ENCODE measurements at places on chromosomes 5 and 9.
A peak's percentile ranks its signal among the peaks of the same experiment; 100 is the strongest.

DNA sequence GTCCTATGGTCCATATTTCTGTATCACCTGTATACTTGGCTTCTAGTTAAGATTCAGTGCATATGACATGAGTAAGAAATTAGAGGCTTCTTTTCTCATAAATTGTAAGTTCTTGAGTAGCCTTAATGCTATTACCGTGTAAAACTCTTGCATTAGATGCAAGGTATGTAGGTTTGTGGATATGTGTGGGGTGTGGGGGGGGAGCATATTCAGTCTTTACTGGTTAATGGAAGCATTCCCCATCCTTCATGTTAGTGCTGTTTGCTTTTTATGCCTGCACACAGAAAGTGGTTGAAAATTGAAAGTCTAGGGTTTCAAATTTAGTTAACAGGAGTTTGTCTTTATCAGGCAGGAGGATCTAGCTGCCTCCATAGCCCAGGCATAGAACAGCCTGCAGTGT, 16.1 kb downstream of the RAI14 start:
- DNase-seq, result no peak

GRCh38 chr5:149837680-149838269, 106.8 kb downstream of the PDE6A start:
- no peak for DNase-seq

DNA sequence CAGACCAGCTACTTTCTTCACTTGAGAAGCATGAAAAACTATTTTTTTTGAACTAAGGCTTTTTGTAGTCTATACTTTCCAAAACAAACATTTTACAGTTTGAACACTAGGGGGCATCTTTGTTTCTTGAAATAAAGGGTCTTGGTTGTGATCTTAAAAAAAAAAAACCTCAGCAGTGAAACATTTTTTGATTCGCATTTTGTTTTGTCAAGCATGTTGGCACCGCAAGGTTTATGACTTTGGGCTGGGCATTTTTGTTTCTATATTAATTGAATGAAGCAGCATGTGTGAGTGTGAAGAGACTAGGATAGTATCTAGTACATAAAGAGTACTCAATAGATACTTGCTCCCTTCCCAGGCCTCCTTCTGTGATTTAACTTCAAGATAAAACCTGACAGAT, 31.6 kb upstream of the ACOT12 start:
- DNase-seq, result peak; percentile 62

GRCh38 chr5:15243301-15244020, 256.5 kb upstream of the FBXL7 start:
- DNase-seq, result no peak

DNA sequence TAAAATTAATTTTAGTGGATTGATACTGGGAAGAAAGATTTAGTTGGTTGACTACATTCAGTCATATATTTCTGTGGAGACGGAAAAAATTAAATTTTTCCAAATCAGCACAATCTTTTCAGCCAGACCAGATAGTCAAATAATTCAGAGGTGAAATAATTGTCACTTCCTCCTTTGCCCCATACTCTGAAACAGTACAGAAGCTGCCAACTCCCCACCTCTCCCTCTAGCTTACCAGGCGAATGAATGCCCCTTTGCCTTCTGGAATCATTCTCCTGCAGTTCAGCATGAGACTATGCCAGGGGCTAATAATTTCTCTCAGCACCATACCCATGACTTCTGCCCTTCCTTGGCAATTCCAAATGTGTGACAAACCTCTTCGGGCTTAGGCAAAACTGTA, 43.5 kb downstream of the EBF1 start:
- DNase-seq, result no peak

- DNase-seq, result no peak
Observed at GRCh38 chr5:570446-570845, 41.7 kb upstream of the CEP72 start.

DNA sequence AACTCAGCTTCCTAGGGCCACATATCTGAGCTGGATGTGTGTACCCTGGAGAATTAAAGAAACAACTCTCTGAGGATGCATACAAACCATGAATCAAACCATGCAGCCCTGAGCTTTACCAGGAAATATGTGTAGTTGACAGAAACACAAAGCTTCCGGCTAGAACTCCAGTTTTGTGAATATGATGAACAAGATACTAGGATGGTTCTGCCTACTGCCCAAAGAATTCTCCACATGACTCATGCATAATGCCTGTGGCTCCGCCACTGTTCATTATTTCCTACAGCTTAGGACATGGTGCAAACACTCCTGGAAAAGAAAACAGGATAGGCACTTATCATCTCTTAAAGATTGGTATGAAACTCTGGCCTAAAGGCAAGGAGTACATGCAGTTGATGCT, 343.4 kb downstream of the DNAH5 start:
- no peak for DNase-seq

GRCh38 chr9:98927724-98928123, 16.0 kb upstream of the COL15A1 start:
- no peak for DNase-seq

DNA sequence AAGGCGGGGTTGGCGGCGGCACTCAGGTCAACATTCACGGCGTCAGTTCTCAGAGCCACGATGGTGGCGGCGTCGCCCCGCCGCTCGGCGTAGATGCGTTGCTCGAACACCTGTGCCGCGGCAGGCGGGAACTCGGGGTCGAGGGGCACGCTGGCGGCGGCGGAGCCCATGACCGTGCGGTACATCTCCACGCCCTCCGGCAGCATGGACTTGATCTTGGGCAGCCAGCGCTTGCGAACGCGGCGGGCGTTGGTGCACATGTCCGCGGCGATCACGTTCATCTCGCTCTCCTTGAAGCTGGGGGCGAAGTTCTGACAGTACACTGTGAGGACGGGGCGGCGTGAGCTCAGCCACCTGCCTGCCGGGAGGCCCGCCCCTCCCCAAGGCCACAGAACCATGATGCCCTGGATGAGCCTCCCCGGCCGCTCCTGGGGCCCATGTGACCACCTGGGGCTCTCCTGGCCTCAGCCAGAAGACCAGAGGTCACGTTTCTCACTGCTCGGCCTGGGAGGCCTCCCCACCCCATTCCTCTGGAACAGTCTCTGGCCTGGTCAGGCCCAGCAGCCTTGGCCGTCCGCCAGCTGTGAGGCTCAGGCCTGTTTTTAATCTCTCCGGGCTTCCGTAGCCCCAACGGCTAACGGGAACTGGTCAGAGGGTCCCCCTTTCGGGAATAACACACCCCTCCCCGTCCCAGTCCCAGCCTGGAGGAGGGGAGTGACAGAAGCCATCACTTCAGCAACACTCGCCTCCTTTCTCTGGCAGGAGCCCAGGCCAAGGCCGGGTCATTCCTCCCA, 50.7 kb upstream of the UBAC1 start:
- no peak for DNase-seq

GRCh38 chr5:91133183-91133582, 249.9 kb downstream of the ARRDC3 start:
- DNase-seq, result no peak

DNA sequence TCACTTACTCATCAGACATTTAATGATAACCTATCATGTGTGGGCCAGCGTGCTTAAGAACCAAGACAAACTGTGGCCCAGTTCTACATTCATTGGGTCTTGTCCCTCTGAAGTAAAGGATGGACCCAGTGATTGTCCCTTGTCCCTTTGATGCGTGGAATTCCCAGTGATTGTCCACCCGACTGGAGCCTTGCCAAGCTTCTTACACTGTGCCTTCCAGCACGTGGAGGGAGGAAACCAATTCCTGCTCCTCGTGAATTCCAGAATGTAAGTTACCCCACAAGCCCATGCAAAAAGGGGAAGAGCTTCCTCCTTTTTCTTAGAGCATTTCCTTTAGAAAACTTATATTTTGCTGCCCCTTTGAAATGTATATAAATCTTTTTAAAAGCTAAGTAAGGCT, 7.9 kb downstream of the CKMT2 start:
- DNase-seq, result no peak

GRCh38 chr5:179275941-179276837, 69.1 kb downstream of the ADAMTS2 start:
- no peak for DNase-seq

DNA sequence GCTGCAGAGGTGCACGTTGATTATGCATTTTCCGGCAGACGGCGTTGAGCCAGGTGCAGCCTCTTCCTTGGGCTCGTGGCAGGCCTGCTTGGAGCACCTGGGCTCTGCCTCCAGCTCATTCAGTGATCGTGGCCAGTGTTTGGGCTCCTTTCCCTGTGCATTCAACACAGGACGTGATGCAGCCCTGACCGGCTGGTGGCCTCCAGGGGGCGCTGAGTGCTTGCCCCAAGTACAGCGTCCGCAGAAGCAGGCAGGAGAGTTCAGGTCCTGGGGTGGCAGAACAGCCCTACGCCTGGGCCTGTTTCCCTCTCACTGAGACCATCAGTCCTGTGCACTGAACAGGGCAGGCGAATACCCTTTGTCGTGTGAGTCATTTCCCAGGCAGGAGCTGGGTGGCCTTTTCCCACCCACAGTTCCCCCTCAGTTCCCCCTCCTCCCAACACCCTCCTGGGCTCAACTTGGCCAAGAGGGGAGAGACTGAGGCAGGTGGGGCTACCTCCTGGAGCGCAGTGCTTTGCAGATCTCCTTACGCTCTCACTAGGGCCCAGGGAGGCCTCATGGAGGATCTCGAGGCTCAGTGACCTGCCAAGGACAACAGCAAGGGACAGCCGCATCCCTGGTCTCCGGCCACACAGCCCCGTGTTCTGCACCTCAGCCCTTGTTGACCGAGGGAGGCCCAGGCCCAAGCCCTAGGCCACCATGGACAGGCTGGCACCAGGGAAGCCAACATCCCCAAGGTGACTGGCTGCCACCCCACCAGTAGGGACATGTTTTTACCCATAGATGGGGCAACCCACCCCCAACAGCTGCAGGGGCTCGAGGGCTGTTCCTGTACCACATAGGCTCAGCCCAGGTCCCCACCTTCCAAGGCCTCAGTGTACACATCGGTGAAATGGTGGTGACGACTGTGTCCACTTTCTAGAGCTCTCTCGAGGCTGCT, 52.9 kb downstream of the LRSAM1 start:
- DNase-seq, result peak; percentile 52

DNA sequence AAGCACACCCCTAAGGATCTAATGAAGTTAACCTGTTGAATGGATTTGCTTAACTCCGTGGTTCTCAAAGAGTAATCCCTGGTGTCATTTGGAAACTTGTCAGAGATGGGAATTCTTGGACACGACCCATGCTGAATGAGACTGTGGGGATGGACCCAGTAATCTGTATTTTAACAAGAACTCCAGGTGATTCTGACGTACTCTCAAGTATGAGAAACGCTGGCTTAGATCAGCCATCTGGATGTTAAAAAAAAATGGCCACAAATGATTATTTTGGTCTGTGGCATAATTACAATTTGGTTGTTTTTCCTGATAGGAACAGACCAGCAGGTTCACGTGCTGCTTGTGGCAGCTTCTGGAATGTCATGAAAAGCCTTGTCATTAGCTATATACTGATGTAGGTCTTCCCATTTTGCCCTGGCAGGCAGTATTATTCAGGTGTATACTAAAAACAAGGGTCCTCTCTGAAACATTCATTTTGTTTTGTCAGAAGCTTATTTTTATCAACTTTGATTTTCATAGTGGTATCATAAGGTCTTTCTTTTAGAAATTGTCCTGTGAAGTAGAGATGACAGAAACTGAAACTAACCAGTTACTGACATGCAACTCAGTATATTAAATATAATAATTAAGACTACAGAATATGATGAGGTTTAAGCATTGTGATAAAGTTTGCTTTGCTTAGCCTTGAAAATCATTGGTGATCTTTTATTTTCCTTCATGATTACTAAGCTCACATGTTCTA, 15.4 kb downstream of the CPEB4 start:
- no peak for DNase-seq

- DNase-seq, result no peak
Observed at GRCh38 chr5:91293131-91293530, 90.0 kb downstream of the ARRDC3 start.

DNA sequence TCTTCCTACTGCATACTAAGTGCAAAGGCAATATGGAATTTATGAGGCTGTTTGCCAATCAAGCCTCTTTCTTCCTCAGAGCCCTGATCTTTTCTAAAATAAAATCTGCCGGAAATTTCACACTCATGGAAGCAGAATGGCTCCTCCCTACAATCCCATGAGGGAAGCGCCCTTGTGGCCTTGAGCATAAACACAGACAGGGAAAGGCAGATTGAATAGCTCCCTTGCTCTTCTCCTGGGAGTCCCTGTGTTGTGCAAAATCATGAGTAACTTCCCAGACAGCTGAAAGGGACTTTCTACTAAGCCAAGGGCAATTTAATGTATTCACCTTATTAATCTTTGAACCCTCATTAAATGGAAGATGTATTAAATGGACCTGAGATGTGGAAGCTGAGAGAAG, 226.1 kb upstream of the PIK3R1 start:
- DNase-seq, result no peak

GRCh38 chr5:138339091-138339456, 1.0 kb downstream of the FAM53C start:
- no peak for DNase-seq

GRCh38 chr5:151234476-151235238, 10.8 kb upstream of the CCDC69 start:
- DNase-seq, result no peak

GRCh38 chr9:37184905-37185867, 64.8 kb downstream of the ZCCHC7 start:
- DNase-seq, result no peak

- no peak for DNase-seq
Observed at GRCh38 chr5:83256091-83256780, 178.9 kb downstream of the XRCC4 start.

- no peak for DNase-seq
Observed at GRCh38 chr5:160685219-160685618, 166.8 kb downstream of the ATP10B start.

- DNase-seq, result no peak
Observed at GRCh38 chr9:114005371-114006154, 72.5 kb downstream of the AMBP start.

GRCh38 chr5:45089870-45090269, 281.1 kb downstream of the MRPS30 start:
- DNase-seq, result no peak

DNA sequence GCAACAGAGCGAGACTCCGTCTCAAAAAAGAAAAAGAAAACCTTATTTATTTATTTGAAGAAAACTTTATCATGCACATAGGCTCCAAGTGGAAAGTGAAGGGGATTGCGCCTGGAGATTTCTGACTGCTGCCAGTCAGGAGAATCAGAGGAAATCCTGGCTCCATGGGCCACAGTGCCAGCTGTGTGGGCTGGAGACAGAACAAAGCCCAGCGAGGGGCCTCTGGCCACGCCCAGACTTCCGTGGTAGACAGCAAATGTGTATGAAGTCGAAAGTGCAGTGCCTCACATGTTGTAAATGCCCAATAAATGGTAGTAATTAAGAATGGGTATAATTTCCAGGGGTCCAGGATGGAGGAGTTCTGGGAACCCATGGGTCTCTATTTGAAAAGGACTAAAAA, 75.8 kb upstream of the WWC1 start:
- no peak for DNase-seq

DNA sequence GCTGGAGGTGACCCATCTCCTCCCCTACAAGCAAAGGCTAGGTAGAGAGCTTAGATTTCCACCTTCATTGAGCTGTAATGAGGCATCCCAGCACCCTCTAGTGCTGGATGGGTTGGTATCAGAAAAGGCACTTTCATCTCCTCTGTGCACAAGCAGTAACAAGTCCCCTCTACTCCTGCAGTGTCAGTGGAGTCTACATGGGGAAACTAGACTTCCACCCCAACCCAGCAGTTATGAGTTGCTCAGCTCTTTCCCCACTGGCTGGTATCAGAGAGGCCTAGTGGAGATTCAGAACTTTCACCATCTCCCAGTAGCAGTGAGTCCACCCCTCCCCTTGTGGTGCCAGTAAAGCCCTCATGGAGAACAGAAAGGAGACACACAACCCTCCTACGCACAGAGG, 17.9 kb downstream of the FCN1 start:
- no peak for DNase-seq

GRCh38 chr5:87268970-87269377, 1.3 kb downstream of the RASA1 start:
- peak; percentile 4 for DNase-seq

- DNase-seq, result no peak
Observed at GRCh38 chr5:144281784-144282183, 111.1 kb downstream of the KCTD16 start.

All from DMS79 treated with DMSO at 0.1 percent for 48 hours (cell line).